A549 treated with RU486 at 1 μM for 4 hours (cell line): ENCODE measurements at places on chromosomes 4 and X. TPM values are rescaled to one million over a fixed set of nuclear protein-coding genes. Genes with fewer than 3 reads are reported as not detected.

The SH3RF1 gene
- total RNA-seq = 11.2 to 14.3 TPM (median 12.4 TPM) in 5 replicates

The TSPAN5 gene
- total RNA-seq = 11.3 to 16.9 TPM (median 16.0 TPM) in 5 replicates

The MAGEC1 gene
- total RNA-seq = 0.02 to 0.09 TPM (median 0.04 TPM) in 3 of 5 replicates, not detected in the others

The SSX7 gene
- not detected in 5 replicates for total RNA-seq

The TMEM156 gene
- total RNA-seq = 17.0 to 24.9 TPM (median 21.8 TPM) in 5 replicates

The INTU gene
- 1.0 to 2.3 TPM (median 1.3 TPM) in 5 replicates for total RNA-seq

The GLUD2 gene
- 1.6 to 3.2 TPM (median 3.2 TPM) in 5 replicates for total RNA-seq
